ENCODE measurements at places on chromosomes 6 and 20.

DNA sequence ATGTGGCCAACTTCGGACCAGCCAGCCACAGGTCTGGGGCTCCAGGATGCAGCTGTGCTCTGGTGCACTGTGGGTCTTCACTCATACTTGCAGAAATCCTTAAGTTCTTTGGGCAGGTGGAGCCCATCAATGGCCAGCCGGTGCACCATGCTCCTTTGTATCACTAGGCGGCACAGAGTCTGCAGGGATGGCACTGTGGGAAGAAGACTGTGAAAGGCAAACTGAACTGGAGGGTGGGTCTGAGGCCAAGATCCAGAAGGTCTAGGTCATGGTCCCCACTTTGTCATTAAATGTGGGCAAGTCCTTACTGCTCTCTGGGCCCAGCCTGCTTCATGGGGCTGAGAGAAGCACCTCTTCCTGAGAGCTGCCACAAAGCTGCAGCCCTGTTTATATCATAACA is 1.3 kb upstream of the SPATA25 start:
- DNase-seq: no peak

DNA sequence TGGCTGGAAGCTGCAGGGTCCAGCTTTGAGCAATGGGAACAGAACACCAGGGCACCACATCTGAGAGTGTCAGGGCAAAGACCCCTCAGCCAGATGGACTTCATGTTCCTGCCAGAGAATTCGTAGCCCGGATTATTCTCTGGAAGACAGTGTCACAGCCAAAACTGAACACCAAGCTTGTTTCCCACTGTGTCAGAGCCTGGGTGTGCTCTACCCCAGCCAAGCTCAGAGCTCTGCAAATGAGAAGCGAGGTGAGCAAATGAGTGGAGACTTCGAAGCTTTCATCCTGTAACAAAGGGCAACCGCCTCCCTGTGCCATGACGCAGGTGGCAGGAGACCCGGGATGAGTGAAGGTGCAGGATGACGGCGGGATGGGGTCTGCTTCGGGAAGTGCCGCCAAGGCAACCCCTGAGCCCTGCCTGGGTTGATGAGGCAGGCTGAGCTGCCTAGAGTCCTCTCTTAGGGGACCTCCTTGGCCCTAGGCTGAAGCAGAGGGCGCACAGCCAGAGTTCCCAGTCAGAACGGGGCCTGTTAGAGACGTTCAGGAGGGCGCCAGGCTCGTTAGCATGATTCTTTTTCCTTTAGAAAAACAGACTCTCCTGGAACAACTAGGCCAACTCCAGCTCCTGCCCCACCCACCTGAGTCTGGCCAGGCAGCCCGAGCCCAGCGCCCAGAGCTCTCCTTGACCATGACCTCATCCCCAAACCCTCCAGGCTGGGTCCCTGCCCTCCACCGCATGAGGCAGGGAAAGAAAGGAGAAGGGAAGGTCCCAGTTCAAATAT is 187.7 kb downstream of the SOD2 start:
- no peak for DNase-seq

DNA sequence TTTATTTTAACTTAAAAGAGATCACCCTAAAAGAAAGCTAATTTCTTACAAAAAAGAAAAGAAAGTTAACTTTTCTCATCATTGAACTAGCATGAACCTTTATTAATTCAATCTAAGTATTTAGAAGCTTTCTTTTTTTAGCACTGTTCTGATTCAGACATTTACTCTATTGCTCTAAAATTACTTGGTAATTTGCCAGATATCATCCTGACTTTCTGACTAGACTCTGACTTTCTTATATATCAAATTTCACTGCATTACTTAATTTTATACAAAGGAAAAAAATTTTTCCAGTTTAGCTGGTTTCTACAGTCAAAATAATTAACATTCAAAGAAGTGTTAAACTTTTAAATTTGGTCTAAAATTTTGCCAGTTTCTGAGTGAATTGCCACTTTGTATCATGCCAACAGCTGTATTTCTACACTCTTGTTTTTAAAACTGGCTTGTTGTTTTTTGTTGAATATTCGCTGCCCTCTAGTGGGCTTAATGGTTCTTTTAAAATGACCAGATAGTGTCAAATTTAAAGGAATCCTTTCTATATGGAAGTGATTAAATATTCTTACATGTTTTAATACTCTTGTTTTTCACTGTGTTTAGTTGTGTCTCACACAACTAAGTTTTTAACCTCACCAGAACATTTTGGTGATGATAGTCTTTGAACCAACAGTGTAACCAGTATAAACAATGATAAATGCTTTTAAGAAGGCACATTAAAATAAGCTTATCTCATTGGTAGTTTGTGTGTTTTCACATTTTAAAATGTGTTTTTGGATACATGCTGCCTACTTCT is 102.0 kb downstream of the POPDC3 start:
- DNase-seq: peak; percentile 55

- no peak for DNase-seq
Measured at GRCh38 chr20:23138226-23138625, 52.1 kb upstream of the CD93 start.

DNA sequence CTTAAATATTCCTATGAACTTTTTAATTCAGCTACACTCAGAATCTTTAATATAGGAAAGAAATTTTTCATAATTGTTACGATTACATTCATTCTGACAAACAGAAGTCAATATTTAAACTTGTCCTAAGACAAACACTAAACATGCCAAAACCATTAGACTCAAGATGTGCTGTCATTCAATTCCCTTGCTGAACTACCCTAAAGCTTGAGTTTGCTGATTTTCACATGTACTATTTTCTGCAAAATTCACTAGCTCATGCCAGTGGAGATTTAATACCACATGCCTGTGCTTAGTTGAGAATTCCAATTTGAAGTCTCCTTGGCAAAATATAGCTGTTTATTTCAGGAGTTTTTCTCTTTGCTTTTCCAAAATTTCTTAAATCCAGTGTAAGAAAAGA is 448.0 kb downstream of the COL12A1 start:
- no peak for DNase-seq

GRCh38 chr6:73713426-73714147 is 17.6 kb downstream of the CD109 start:
- no peak for DNase-seq

DNA sequence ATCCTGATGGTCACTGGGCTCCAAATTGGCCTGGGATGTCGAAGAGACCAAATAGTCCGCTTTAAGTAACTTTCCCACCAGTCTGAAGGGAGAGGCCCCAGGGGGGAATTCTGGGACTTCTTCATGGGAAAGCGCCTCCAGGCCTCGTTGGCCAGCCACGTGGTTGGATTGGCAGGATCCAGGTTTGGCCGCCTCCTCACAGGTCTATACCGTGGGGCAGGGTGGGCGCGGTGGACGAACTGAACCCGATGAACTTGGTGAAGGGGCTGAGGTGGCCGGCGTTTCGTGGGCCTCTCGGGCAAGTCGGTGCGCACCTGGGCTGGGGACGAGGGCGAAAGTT is 297 bp downstream of the POM121L2 start:
- no peak for DNase-seq

- no peak for DNase-seq
Measured at GRCh38 chr6:143974089-143974488, 34.0 kb downstream of the PLAGL1 start.

- no peak for DNase-seq
Measured at GRCh38 chr6:39518221-39518620, 195.7 kb upstream of the KCNK16 start.

DNA sequence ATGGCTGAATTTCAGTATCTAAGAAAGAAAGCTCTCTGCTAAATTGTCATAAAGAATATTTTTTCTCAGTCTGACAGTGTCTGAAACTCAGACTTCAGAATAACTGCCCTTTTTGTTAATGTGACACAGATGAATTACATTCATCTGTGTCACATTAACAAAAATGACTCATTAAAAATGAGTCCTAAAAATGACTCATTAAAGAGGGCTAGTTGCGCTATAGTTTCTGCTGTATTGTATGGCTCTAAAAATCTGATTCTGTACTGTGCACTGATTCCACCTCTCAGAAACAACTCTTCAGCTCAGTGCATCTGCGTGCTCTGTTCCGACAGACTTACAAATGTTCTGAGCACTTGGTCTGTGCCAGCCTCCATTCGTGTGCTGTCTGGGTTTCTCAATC is 15.0 kb downstream of the RNF114 start:
- DNase-seq: no peak

DNA sequence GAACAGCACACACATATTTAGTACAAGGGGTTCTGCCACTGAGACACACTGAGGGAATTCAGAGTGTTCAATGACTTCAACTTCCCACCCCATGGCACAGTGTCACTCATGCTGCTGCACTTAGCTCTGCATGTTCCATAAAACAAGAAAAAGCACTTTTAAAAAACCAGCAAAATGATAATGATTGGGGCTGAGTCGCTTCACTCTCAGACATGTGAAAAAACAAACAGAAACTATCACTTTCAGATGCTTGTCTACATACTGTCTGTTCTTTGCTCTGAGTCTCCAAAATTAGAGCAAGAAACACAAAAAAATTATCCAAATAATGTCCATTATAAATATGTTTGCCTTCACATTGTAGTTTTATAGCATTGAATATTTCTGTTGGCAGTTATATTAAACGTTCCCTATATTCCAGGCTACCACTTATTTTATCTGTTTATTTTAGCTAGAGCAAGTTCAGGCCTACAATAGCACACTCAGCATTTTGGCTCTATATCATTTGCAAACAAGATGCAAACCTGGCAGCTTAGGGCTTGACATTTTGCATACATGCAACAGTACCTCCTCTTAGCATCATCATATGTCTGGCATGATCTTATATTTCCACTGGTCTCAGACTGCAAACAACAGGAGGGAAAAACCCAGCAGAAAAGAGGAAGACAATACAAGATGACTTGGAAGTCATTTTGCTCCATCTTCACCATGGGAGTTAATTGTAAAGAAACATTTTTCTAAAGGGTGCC is 398.8 kb downstream of the HACE1 start:
- DNase-seq: no peak

GRCh38 chr20:56391596-56392131 is 351 bp downstream of the AURKA start:
- DNase-seq: no peak

GRCh38 chr6:166862978-166863530 is 93.3 kb downstream of the RNASET2 start:
- DNase-seq: no peak

DNA sequence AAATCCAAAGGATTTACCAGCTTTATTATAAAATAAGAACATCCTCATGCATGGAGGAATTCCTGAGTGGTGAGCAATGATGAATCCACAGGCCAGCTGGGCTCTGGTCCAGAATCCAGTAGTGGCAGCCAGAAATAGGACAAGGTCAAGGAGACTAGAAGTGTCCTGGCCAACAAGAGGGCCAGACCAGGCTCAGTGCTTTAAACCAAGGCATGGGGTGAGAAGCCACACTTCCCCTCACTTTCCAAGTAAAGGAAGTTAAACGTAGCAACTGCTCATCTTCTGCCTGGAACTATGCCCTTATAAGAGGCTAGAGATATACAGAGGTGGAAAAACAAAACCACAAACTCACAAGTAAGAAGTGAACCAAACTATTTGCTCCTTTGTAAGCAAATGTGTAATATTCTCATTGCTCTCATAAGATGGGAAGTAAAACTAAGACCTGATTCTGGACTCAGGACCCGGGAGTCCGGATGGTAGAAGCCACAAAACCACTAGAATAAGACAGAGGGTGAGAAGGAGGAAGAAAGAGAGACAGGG is 253.2 kb downstream of the UST start:
- DNase-seq: no peak

DNA sequence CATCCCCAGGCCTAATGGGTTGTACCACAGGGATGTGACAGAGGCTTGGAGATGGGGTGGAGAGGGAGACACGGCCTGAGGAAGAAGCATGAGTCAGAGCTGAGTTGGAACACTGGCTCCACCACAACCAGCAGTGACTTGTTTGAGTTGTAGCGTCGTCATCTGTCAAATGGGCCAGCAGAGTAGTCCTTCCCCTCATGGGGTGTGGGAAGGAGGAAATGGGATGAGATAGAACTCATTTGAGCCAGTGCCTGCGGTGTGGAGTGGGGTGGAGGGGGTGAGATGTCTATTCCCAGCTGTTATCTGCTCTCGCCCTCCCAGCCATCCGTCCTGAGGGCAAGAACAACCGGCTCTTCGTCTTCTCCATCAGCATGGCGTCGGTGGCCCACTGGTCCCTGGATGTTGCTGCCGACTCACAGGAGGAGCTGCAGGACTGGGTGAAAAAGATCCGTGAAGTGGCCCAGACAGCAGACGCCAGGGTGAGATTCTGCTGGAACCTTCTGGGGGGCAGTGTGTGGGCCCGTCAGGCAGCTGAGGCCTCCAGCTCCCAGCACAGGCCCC is 32.5 kb downstream of the PLCG1 start:
- DNase-seq: no peak

- no peak for DNase-seq
Measured at GRCh38 chr6:72419966-72420365, 201.9 kb upstream of the KCNQ5 start.

DNA sequence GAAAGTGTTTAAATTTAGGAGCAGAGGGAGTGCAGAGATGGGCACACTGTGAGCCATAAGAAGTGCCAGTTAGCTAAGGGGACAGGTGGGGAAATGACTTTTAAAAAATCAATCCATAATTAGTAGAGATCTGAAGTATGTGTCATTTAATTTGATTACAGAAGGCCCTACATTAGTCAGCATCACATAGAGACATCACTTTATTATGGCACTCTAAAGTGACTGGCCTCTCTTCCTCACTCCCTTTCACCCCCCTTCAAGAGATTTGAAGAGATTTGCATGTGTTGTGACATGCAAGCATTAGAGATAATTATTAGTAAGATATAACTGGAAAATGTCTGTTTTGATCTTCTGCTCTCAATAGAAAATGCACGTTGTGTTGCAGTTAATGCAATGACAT is 86.7 kb downstream of the SLX4IP start:
- no peak for DNase-seq

GRCh38 chr6:107743311-107743710 is 80.8 kb downstream of the SCML4 start:
- no peak for DNase-seq
